ENCODE measurements at places on chromosomes 16 and 17.

GRCh38 chr16:322476-323143 is 29.9 kb downstream of the AXIN1 start:
- DNase-seq, result no peak

GRCh38 chr17:82283208-82283749 is 9.8 kb upstream of the CSNK1D start:
- no peak for DNase-seq

GRCh38 chr16:53297477-53297876 is 136.8 kb upstream of the RBL2 start:
- DNase-seq, result no peak

DNA sequence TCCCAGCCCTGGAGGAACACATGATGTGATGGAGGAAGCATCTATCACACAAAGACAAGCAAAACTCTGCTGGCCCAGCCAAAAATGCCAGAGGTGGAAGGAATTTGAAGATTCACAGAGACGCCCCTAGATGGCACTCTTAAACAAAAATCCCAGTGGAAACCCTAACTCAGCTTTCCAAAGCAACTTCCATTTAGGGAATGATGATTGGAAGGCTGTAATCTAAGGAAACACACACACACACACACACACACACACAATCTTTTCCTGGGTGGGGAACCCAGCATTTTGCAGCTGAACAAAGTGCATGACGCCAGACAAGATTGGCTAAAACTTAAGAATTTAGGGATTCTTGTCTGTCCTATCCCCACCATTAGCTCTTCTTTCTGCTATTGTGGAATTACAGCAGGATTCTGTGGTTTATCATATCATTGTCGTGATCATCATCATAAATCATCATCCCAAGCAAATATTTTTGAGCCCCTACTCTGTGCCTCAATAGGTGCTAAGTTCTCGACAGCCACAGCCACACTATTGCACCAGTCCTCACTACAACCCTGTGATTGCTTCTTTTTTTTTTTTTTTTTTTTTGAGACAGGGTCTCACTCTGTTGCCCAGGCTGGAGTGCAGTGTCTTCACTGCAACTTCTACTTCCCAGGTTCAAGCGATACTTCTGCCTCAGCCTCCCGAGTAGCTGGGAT is 1.6 kb upstream of the LDAF1 start:
- peak; percentile 79 for DNase-seq

GRCh38 chr17:68053231-68054013 is 17.9 kb downstream of the KPNA2 start:
- no peak for DNase-seq

DNA sequence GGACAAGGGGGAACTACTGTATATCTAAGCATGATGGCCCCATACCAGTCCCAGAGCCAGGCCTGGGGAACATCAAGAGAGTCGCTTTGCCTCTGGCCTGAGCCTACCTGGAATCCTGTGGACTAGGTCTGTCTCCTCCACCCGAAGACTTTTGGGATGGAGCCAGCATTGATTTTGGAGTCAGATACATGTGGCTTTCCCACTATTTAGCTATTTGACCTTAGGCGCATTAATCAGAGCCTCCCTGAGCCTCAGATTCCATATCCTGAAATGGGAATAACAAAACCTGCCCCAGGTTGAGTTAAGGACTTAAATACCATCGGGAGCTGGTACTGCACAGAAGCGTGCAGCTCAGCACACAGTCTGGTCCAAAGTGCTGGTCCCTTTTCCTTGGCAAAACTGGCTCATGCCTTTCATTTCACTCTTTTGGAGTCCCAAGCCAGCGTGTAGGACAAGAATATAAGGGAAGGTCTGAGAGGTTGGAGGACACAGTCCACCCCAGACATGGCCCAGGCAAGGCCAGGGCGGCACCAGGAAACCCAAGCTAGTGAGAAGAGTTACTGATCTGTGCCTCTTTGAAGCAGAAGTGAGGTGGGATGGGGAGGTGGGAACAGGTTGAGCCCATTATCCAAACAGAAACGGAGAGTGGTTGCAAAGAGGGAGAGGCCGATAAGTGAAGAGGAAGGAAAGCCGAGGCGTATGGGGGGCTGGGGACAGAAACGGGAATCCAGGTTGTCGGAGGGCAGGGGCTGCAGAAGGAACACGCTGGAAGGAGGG is 986 bp downstream of the FA2H start:
- DNase-seq, result no peak

- no peak for DNase-seq
These were observed 84.6 kb downstream of the USP31 start for GRCh38 chr16:23064639-23065038.

DNA sequence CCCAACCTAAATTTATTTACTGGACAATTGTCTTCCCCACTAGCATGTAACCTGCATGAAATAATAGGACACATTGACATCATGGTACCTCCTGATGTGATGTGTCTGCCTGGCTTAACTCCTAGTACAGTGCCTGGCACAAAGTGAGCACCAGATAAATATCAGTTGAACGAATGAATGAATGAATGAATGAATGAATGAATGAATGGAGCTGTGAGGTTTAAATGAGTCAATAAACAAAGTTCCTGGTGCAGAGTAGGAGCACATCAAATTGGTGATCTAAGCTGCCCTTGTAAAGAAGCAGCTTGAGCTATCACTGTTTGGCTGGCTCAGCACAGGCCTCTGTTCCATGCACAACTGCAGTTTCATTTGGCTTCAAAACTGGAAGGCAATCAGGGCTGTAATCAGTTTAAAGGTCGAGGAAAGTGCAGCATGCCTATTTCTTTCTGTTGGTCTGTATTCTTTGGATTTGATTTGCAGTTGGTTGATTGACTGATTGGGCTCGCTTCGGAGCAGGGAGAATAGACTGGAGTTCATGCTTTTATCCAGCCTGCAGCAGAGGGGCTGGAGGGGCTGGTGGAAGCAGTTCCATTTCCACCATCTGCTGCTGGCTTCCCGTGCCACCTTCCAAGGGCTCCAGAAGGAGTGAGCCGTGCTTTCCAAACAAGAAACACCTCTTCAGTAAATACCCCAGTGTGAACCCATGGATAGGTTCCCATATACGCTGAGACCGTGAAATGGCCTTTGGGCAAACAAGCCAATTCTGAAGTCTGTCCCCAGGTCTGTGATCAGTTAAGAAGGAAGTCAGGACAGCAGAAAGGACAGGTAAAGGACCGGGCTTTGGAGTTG is 54.6 kb downstream of the GPRC5B start:
- no peak for DNase-seq

DNA sequence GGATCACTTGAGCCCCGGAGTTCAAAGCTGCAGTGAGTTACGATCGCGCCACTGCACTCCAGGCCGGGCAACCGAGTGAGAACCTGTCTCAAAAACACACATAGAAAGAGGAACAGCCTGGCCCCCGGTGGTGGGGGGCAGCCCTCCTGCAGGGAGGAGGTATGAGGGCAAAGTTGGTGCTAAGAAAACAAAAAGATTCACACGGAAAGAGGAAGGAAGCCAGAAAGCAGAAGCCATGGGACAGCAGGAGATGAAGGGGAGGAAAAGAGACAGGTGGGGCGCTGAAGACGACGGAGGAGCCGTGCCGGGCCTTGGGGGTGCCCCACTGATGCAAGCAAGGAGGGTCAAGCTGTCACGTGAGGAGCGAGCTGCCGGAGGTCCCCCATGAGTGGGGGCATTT is 8.2 kb upstream of the C16orf74 start:
- DNase-seq, result no peak

DNA sequence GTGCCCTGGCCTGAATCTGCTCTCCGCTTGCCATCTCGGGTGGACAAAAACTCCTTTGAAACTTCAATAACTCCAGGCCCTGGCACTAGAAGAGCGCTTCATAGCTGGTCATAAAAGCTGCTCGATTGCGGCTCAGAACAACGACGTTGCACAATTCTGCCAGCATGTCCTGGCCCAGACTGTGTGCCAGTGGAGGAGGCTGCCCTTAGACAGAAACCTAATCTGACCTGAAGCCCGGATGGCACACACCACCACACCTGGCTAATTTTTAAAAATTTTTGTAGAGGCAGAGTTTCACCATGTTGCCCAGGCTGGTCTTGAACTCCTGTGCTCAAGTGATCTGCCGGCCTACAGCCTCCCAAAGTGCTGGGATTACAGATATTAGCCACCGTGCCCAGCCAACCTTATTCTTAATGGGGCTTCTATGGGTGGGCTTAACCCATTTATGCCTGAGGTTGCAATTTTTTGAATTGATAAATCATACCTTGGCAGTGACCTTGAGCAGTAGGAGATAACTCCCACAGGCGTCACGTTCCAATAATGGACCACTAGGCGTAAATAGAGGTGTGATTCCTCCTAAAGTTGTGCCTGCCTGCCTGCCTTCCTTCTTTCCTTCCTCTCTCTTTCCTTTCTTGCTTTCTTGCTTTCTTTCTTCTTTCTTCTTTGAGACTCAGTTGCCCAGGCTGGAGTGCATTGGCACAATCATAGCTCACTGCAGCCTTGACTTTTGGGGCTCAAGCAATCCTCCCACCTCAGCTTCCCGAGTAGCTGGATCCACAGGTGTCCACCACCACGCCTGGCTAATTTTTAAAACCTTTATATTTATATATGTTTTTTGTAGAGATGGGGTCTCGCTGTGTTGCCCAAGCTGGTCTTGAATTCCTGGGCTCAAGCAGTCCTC is 1.1 kb upstream of the PPL start:
- no peak for DNase-seq

GRCh38 chr17:28853295-28853694 is 1.5 kb upstream of the ERAL1 start:
- DNase-seq, result no peak

DNA sequence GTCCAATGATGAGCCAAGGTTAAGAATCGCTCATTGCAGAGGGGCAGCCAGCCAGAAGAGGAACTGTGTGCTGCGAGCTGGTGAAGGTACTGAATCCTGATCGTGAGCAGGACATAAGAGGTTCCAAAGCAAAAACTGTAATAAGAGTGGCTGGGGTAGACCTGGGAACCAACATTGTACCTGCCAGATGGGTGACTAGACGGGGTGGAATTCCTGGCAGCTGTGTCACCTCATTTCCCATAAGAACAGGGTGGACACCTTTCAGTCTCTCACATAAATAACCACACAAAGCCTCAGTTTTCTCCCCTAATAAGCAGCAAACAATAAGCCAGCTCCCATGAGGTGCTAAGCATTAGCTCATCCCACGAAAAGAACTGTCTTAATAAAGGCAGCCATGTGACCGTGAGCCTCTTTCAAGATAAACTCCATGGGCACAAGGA is 290.3 kb downstream of the SOX9 start:
- no peak for DNase-seq
